ENCODE measurements at places on chromosomes 3 and 15. TPM values are rescaled to one million over a fixed set of nuclear protein-coding genes. Genes with fewer than 3 reads are reported as not detected.

Gene MYO5C
- total RNA-seq = 5.5 TPM

Gene EEFSEC
- total RNA-seq = 9.2 TPM

Gene ACAD11
- 5.0 TPM for total RNA-seq

Gene ITGA11
- total RNA-seq = 4.9 TPM

Gene ZNF660
- not detected for total RNA-seq

Gene SCN11A
- total RNA-seq = not detected

Gene SEMA3G
- 0.07 TPM for total RNA-seq

Gene CCDC39
- not detected for total RNA-seq

Gene ZNF502
- total RNA-seq = 1.4 TPM

Gene ADAMTSL3
- total RNA-seq = 0.25 TPM
